ENCODE measurements at places on chromosomes 3 and 15.

DNA sequence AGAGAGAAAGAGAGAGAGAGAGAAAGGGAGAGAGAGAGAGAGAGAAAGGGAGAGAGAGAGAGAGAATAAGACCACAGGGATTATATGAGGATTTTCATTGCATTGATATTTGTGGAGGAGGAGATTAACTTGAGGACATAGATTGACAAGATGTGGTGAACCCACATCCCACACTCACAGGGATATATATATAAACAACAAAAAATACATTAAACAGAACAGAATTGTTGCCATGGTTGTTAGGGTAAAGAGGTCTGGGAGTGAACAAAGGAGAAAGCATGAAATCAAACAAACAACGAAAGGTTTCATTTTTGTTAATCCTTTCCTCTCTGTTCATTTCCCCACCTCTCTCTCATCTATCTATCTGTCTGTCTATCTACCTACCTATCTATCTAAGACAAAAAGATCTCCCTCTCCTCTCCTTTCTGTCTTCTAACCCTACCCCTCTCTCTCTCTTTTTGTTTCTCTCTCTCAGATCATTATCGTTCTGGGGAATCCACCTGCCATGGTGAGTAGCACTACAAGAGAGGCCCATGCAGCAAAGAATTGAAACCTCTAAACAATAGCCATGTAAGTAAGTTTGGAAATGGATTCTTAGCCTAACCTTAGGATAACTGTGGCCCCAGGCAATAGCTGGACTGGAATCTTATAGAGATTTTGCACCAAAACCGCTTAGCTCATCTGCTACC lies 280.9 kb downstream of the RAP2B start:
- no peak for DNase-seq

GRCh38 chr3:117761703-117762620 lies 1052.4 kb downstream of the TUSC7 start:
- no peak for DNase-seq

DNA sequence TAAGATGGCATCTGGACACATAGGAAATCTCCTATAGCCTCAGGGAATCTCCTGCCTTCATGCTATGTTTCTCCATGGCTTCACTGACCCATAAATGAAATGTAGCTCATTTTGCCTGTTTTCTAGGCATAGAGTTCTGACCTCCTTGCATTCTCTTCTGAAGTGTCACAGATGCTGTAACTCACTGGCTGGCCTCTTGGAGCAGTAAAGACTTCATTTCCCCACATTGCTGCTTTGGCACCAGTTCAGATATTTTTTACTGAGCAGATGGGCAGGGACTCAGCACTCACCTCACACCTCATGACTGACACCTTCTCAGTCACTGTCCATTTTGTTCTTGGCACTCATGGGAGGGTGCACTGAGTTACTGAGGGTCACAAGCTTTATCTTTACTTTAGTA lies 286.7 kb upstream of the TGFBR2 start:
- peak; percentile 24 for DNase-seq

GRCh38 chr3:109072194-109072593 lies 45.7 kb downstream of the MORC1 start:
- no peak for DNase-seq

- DNase-seq = peak; percentile 80
Observed at GRCh38 chr3:129001101-129001805, at the start of gene EFCC1. Gene EFCC1 (plus strand): TSS chr3:129001304. CDS start chr3:129001629, 325 bp downstream.

DNA sequence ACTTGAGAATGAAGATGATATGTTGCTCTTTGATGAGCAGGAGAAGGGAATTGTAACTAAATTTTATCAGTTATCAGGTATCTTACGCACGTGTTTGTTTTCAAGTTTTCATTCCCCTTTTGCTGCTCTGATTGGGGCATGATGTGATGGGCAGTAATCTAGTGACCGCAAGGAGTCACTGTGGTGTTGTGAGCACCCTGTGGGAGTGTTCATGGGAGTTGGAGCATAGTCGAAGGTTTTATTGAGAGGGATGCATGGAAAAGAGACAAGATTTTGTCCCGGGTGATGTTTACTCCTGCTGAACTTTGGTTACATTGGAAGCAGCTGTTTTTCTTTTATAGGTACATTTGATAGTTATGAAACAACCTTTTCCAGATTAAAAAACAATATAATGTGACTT lies 2.1 kb downstream of the FAN1 start:
- DNase-seq = no peak

- no peak for DNase-seq
Observed at GRCh38 chr3:89332793-89333192, 225.4 kb downstream of the EPHA3 start.

GRCh38 chr15:67998599-67999133 lies 55.4 kb upstream of the PIAS1 start:
- no peak for DNase-seq

DNA sequence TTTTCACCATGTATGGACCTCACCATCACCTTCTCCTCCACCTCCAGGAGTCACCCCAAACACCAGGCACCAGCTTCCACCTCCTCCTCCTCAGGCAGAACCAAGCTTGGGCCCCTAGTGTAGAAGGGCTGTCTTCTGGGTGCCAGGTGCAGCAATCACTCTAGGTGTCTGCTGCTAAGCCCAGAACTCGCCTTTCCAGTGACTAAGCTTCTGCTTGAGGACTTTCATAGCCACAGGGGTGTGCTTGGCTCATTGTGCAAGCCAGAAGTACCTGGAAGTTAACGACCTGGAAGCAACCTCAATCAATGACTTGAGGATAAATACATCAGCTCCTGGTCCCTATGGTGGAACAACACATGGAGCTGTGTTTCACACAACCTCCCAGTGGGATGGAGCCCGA lies 49.8 kb upstream of the PXYLP1 start:
- DNase-seq = no peak

DNA sequence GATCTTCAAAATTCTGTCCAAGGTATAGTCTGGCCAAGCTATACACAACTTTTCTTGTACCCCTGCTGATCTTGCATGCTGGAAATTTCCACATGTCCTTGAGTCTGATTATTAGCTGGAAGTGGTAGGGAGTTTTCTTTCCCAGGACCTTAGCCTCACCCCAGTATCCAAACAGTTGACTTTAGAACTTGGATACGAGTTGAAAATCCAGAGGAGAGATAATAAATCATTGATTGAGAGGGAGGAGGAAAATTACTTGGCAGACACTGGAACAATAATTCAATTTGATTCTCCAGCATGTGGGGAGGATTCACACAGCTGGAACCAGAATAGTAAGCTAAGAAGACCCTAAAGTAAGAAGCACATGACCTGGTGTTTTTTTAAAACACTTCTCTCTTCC lies 116.4 kb downstream of the IL5RA start:
- DNase-seq = no peak

GRCh38 chr3:140277886-140278285 lies 342.9 kb downstream of the CLSTN2 start:
- no peak for DNase-seq

GRCh38 chr15:64781299-64781698 lies 5.9 kb upstream of the RBPMS2 start:
- DNase-seq = no peak

GRCh38 chr3:69890084-69890483 lies 109.4 kb upstream of the SAMMSON start:
- no peak for DNase-seq

- DNase-seq = no peak
Observed at GRCh38 chr15:85462029-85462428, 81.6 kb downstream of the AKAP13 start.

GRCh38 chr3:185270262-185270955 lies 16.6 kb upstream of the EHHADH start:
- no peak for DNase-seq

GRCh38 chr3:187841560-187841959 lies 96.3 kb upstream of the BCL6 start:
- no peak for DNase-seq

DNA sequence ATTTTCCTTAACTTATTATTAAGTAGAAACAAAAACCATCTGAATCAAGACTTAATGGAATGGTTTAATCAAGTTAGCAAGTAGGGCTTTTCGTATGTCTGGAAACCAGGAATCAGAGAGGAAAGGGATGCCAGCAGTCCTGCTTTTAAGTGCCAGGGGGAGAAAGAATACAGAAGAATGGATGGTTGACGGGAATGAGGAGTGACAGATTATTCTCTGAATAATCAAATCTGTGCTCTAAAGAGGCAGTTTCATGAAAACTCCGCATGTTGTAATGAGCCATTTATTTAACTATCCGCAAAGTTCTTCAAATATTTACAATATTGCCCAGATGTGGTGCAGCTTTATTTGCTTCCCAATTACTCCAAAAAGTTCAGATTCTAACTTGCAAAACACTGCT lies 103.0 kb downstream of the CTNNB1 start:
- DNase-seq = no peak

DNA sequence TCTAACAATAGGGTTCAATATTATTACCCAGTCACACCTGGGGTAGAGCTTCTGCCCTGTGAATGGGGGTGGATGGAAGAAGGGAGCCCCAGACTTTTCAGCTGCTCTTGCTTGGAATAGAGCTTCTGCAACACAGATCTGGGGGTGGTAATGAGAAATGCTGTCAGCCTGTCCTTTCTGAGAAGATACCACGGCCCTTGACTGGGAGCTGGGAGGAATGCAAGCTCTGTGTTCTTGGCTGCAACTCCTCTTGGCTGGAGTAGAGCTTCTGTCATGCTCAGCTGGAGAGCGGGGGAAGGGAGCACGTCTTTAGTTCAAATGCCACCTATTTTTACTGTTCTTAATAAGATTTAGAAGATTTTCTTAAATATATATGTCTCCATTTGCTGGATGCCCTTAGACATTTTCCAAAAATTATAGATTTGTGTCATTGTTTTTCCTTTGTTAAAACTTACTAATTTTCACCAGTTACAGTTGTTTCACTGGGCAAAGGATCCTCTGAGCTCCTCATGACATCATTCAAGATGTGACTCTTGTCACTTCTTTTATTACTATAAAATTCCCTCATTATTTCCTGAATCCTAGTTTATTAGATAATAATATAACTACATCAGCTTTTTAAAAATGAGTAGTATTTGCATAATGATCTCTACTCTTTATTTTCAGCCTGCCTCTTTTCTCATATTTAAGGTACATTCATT lies 180.0 kb upstream of the TGFBR2 start:
- DNase-seq = peak; percentile 76

GRCh38 chr3:184298759-184299487 lies at the start of gene PSMD2:
Gene PSMD2 (plus strand): TSS chr3:184299241. CDS start chr3:184299267, 26 bp downstream.
- DNase-seq = peak; percentile 99

DNA sequence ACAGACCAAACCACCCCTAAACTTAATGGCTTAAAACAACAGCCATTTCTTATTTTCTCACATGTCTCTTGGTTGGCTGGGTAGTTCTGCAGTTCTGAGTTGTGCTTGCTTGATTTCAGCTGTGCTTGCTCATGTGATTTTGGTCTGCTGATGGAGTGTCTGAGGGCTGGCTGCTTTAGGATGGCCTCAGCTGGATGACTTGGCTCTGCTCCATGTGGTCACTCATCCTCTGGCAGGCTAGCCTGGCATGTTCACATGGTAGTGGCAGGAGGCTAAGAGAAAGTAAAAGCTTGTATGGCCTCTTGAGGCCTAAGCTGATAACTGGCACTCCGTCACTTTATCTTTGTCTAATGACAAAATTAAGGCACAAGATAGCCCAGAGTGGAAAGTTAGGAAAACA lies 4.1 kb downstream of the SV2B start:
- peak; percentile 36 for DNase-seq

DNA sequence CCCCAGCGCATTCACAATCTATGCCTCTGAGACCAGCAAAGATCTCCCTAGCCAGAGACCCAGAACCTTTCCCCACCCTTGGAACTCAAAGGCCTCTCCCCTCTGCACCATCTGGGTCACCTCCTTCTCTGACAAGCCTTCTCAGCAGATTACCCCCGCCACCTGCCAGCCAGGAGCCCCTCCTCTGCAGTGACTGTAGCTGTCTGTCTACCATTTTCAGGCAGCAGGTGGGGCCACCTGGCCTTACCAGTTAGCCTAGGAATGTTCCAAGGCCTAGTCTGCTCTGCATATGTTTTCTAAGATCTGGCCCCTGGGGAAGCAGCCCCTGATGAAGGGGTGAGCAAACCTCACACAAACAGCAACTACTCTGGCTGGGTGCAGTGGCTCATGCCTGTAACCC lies 2.4 kb downstream of the MYLK start:
- DNase-seq = no peak

DNA sequence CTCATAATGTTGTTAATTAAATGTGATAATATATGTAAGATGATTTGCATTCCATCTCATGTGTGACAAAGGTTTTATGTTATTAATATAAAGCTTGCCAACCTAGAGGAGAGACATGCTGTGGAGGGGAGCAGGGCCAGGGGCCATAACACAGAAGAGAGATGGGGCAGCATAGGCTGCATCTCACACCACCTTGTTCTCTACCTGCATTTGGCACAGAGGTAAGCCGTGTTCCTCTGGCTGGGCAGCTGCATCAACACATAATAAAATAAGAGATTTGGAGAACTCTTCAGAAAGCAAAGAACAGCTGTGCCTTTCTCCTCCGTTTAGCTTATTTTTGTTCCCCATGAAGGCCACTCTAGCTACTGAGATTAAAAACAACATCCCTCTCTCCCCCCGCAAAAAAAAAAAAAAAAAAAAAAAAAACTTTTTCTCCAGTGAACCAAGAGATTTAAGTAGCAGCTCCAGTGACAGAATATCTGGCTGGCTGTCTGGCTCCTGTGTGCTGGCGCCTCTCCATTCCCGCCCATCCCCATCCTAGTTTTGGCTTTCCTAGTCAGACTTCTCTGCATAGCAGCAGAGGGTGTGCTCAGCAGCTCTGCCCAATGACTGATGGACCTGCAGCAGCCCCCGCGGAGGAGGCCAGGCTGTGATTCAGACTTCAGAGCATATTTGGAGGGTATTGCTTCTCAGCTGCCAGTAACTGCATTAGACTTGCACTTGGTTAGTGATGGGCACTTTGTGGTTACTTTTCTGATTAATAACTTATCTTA lies 52.2 kb upstream of the STXBP5L start:
- peak; percentile 81 for DNase-seq

DNA sequence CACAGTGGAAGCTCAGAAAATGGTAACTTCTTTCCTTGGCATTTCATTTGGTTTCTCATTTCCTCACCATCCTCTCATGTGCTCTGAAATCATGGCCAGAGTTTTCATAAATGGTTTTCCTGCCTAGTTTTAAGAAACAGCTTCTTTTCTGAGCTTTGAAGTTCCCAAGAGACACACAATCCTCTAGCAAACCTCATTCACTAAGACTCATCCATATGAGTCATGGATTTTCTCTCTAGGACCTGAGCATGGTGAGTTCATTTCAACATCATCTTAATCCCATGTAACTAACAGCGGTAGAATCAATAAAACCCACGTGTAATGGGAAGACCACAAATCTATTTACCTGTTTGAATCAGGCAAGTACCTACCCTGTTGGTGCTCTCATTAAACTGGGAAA lies 274.5 kb upstream of the LRTM1 start:
- no peak for DNase-seq

DNA sequence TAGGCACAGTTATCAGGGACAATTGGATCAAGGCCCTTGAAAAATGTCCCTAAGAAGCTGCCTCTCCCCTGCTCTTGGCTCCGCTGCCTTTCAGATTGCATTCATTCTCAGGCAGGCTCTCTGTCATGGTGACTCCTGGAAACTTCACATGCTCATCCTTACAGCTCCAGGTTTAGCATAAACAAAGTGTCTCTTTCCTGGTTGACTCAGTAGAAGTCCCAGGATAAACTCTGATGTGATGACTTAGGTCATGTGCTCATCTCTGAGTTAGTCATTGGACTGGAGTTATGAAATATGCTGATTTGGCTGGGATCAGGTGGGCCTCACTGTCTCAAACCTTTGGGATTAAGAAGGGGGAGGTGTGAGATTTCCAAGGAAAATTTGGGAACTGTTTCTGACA lies 243.8 kb downstream of the ZNF621 start:
- DNase-seq = no peak

GRCh38 chr15:48721061-48721810 lies 75.7 kb upstream of the FBN1 start:
- DNase-seq = no peak

GRCh38 chr15:89673165-89673512 lies 6.0 kb downstream of the PLIN1 start:
- DNase-seq = no peak
